Activated CD4-positive, alpha-beta T cell treated with anti-CD3 and anti-CD28 coated beads, Interleukin-2, amount 10 ng/mL, durations not matched to agents 7 days and 5 days (primary cell): ENCODE measurements at places on chromosomes 1 and 21. TPM values are rescaled to one million over a fixed set of nuclear protein-coding genes. Genes with fewer than 3 reads are reported as not detected.

DNA sequence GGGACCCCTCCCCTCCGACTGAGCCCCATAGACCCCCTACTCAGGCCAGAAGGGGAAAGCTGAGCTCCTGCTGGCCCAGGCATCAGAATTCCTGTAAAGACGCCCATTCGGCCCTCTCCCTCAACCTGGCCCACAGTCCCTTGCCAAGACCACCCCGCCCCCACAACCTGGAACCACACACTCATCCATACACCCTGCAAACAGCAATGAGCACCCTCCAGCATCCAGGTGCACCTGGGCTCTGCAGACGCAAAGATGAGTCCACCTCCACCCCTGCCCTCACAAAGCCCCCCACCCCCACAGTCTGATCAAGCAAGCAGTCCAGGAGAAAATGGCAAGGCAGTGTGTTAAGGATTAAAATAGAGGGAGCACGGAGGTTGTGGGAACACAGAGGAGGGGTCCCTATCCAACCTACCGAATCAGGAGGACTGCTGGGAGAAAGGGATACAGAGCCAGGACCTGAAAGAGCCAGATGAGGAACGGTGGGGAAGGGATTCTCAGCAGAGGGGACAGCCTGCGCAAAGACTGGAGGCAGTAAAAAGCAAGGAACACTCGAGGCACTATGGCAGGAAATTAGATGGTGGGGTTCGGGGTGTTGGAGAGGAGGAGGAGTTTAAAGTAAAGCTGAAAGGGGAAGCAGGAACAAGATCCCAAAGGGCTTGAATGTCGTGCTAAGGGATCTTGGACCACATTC lies 67.3 kb upstream of the LAPTM5 start:
- no peak for DNase-seq

GRCh38 chr1:174519844-174520243 lies 72.1 kb downstream of the GPR52 start:
- DNase-seq, result no peak

Gene TEDDM1
- total RNA-seq, result not detected

DNA sequence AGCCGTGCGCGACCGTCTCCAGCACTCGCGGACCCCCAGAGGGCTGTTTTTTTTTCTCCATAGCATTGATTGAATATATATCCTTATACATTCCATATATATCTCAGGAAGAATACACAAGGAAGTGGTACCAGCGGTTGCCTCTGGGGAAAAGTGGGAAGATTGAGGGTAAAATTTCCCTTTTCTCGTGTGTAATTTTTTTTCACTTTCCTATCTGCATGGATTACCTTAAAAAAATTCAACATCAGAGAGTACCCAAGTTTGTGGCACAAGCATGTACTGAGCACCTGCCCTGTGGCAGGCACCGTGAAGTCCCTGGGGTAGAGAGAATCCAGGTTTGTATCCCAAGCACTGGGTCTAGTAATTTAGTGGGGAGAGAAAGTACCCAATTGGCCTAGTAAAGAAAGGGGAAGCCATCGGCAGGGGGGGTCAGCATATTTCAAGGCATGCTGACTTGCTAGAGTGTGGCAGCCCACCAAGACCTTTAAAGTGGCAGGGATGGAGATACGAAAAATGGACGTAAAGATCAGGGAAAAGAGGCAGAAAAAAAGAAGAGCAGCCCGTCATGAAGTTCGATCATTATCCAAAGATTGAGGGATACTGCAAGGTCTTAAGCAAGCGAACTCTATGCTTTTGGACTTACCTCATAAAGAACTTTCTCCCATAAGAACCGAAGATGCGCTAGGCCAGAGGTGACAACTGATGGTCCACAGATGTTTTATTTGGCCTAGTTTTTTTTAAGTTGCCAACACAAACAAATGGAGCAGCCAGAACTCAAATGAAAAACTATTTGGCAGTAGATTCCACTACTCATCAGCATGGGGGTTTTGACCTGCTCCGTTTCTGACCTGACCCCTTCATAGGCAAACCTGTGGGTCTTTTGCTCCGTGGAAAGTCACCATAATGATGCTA lies 1.5 kb upstream of the HMGN1 start:
- no peak for DNase-seq
